H54 (cell line): ENCODE measurements at places on chromosomes 11 and 22.
A peak's percentile ranks its signal among the peaks of the same experiment; 100 is the strongest.

GRCh38 chr11:40166892-40167291 lies 1292.6 kb downstream of the LRRC4C start:
- DNase-seq = no peak

DNA sequence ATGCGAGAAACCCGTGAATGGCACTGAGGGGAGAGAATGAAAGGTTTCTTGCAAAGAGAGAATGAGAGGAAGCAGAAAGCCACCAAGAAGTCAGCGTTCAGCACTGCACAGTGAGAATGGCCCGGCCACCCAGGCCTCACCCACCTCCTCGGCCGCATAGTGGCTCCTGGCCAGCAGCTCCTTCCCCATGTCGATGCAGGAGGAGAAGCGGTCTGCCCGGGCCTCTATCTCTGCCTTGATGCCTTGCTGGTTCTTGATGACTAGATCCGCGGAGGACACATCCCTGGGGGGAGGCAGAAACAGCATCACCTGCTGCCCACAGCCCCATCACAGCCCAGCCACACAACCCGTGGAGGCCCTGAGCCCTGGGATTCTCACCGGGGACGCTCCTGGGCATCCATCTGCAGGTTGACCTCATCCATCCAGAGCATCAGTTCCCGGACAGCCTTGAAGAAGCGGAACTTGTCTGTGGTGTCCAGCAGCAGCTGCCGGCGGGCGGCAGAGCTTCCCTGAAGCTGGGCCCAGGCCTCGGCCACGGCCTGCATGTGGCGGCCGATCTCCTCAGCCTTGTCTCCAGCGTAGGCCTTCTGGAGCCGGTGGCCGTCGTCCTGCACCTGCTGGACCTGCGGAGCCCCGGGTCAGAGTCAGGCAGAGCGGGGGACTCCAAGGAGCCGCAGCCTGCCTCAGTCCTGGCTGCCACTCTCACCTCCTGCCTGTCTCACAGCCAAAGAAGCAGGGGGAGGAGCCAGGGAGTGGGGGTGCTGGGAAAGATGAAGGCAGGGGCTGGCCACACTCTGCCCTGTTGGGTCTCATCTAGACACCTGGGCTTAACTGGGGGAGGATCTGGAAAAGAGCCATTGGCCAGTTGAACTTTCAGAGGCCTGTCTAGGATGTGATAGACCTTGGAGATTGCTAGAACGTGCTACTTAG lies 12.2 kb upstream of the RBM4B start:
- DNase-seq = no peak

DNA sequence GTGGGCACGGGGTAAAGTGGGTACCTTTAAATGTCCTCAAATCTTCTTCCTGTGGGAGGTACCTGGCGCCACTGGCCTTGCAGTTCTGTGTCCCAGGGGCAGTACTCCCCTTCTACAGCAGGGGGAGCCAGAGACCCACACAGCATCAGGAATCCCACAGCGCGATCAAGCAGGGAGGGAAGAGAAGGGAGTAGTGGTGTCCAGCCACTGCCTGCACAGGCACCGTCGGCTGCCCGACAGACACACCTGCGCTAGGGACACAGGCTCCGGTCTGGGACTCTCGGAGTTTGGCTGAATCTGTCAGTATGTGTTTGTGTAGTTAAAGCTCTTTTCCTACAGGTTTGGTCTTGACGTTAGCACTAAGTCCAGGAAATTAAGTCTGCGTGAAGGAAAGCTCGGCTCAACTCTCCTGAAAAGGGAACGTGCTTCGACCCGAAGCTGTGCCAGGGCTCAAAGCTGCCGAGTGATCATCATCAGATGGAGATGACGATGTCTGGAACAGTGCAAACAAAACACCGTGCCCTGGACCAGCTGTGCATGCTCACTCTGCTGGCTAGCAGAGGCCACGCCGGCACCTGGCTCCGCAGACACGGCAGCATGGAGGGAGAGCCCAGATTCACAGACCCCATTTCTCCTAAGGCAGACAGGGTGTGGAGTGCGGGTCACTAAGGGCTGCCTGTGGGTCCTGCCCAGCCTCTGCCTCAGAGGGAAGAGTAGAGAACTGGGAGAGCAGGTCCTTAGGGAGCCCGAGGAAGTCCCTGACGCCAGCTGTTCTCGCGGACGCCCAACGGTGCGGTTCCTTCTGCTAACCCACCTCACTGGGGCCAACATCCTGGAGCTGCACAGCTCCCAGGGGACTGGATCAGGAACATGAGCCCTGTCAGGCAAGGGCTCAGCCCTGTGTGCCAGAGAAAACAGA lies 56.0 kb upstream of the BID start:
- peak; percentile 80 for DNase-seq

GRCh38 chr11:77418155-77418970 lies 55.5 kb downstream of the PAK1 start:
- DNase-seq = no peak

DNA sequence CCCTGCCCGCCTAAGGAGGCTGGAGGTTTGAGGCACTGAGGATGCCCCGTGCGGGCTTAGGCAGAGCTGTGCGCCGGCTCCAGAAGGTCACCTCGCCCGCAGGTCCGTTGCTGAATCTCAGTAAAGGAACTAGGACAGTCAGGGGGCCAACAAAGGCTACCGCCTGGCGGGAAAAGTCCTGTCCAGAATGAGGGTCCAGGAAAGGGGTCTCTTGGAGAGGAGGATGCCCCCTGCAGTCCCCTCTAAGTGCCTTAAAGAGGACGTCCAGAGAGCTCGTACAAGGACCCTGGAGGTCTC lies 548 bp downstream of the PVALB start:
- no peak for DNase-seq

GRCh38 chr11:8229299-8230177 lies 34.1 kb downstream of the LMO1 start:
- DNase-seq = peak; percentile 56

DNA sequence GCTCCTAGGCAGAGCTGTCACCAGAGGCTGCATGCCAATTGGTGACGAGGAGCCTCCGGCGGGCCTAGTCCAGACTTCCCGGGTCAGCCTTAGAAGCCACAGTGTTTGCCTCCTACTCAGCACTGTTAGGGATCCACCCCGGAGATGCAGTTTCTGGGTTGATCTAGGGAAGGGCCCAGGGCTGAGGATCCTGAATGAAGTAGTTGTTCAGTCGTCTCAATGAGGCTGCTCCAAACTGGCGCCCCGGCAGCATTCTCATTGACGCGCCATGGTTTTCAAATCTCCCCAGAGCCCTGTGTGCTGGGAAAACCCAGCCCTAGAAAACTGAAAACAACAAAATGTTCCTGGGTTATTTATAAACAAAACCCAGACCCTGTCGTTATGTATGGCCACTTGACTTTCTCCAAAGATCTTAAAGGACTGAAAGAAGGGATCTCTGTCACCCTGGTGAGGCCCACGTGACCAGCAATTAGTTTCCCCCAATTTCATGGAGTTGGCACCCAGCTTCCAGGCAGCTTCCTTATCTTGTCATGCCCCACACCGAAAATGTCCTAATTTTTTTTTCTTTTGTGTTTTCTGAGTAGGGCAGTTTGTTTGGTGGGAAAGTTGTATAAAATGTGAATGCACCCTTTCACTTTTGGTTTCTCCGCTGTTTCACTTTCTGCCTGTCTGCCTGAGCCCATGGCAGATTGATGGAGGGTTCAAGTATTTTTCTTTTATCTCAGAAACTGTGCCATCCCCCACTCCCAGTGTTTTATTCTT lies 2.0 kb upstream of the EHD1 start:
- DNase-seq = no peak

DNA sequence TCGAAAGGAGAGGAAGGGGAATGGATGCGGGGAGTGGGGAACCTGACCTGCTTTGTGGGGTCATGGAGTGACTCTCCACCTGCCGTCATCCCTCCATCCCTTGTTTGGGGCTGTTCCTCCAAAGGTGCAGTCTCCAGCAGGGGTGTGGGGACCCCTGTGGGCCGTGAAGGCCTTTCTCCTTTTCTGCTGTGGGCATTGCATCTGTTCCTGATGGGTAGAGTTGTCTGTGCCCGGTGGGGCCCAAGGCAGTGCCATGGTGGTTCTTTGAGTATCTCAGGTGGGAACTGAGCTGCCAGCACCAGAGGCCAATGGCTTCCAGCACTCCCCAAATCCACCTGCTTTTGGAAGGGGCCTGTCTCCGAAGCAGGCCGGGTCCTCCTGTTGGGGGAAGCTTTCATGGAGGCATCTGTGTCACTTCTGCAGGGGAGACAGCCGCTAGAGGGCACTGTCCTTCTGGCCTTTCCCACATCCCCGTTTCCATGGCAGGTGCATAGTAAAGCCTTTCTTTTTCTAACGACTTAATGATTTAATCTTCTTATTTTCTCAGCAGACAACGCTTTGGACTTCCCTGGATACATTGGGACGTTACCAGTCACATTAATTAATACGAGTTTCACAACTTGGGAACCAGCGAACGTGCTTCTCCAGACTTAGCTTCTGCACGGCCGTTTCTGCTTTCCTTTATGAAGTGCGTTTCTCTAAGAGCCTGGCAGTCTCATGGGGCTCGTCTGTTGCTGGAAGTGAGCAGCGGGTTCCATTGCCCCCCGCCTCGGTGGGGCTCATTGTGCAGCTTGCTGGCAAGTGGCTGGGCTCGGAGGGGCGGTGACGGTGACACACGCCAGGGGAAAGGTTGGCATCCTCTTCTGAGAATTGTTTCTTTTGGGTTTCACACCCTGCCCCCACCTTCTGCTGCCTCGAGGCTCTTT lies 57.1 kb downstream of the PARVB start:
- peak; percentile 67 for DNase-seq

DNA sequence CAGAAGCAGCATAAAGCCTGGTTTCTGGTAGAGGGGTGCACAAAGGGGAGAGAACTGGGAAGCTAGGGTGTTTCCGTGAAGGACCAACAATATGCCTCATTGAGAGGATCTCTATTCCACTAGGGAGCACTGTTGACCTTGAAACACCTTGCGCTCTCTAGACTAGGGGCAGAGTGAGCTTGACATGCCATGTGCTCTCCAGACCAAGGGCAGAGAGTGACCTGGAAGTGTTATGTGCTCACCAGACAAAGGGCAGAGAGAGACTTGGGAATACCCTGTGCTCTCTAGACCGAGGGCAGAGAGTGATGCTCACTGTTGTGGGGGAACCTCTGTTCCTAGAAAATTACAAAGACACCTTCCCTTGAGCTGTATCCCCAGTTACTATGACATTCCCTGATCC lies 15.2 kb upstream of the EI24 start:
- no peak for DNase-seq

GRCh38 chr22:24697621-24698082 lies 76.9 kb downstream of the PIWIL3 start:
- DNase-seq = no peak

- peak; percentile 50 for DNase-seq
Observed at GRCh38 chr22:37290737-37291136, 8.4 kb downstream of the CYTH4 start.

- no peak for DNase-seq
Observed at GRCh38 chr11:16026849-16027248, 329.5 kb downstream of the SOX6 start.

GRCh38 chr11:46682773-46683752 lies 17.4 kb downstream of the ARHGAP1 start:
- no peak for DNase-seq

- DNase-seq = peak; percentile 7
Observed at GRCh38 chr11:125257190-125257579, 92.6 kb downstream of the PKNOX2 start.

DNA sequence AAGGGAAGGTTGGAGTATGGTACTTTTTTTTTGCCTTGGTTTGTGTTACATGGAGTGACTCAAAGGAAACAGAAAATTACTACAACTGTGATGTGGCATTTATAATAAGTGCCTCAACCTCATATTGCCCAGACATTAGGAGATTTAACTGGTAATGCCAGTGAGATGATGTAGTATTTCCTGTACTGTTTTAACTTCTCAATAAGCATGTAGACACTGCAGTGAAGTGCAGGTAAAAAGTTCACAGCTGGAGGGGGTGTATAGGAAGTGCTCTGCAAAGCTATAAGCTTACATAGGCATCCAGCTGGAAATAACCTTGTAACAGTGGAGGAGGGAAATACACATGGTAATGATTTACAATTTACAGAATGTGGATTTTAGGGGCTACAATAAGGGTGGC lies 138.2 kb upstream of the MTMR2 start:
- no peak for DNase-seq

- no peak for DNase-seq
Observed at GRCh38 chr11:63920939-63921417, 4.0 kb upstream of the RCOR2 start.

DNA sequence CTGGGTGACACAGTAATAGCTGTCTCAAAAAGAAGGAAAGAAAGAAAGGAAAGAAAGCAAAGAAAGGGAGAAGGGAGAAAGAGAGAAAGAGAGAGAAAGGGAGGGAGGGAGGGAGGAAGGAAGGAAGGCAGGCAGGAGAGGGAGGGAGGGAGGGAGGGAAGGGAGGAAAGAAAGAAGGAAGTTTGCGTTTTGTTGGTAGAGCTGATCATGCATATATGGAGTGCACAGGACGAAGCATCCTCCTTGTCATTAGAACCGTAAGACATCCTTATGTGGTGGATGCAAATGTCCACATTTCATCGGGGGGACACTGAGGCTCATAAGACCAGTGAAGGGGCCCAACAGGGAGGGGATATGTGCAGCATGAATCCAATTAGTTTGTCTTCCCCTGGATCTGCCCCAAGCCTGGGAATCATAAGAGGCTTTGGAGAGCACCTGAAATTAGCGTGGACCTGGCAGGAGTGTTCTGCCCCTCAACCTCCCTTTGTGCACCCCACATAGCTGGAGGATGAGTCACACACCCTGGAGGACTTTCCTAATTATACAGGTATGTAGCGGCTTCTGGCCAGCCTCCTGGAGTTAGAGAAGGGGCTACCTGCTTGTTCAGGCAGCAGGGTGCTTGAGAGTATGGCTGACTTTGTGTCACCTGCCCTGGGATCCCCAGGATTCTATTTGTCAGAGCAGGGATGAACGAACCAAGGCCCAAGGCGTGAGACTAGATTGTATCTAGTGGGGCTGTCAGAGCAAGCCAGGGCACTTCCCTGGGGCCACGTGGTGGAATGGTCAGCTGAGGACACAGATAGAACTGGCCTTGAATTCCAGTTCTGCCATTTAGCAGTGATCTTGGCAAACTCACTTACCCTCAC lies 119.7 kb upstream of the CD82 start:
- DNase-seq = no peak

DNA sequence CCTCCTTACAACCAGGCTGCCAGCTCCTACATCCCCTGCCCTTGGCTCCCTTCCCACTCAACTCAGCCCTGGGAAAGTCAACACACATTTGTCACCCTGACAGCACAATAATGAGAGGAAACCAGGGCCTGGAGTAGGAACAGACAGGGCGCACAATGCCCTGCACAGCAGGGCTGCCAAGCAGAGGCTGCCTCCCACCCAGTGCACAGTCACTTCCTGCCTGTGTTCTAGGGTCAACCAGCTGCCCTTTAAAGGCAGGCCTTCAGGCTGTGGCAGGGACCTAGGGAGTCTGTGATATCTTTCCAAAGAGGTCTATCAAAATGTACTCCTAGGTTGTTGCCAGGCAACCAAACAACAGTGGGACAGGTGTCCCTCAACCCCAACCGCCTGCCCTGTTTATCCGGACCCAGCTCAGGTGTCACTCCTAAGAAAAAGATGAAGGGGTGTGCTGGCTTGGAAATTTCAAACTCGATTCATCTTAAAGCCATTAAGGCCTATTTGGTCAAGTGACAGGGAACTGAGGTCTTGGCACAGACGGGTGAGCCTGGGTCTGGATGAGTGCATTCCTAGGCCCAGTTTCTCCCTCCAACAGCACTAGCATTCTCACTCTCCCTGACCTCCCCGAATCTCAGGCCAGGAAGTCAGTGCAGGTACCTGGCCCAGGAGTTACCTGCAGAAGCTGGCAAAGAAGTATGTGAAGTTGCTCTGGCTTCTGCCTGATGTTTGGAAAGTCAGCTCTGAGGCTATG lies 110.3 kb upstream of the PITPNB start:
- peak; percentile 80 for DNase-seq
